Endothelial cell of umbilical vein (primary cell): ENCODE measurements at places on chromosomes 7 and 10.
A peak's percentile ranks its signal among the peaks of the same experiment; 100 is the strongest.

DNA sequence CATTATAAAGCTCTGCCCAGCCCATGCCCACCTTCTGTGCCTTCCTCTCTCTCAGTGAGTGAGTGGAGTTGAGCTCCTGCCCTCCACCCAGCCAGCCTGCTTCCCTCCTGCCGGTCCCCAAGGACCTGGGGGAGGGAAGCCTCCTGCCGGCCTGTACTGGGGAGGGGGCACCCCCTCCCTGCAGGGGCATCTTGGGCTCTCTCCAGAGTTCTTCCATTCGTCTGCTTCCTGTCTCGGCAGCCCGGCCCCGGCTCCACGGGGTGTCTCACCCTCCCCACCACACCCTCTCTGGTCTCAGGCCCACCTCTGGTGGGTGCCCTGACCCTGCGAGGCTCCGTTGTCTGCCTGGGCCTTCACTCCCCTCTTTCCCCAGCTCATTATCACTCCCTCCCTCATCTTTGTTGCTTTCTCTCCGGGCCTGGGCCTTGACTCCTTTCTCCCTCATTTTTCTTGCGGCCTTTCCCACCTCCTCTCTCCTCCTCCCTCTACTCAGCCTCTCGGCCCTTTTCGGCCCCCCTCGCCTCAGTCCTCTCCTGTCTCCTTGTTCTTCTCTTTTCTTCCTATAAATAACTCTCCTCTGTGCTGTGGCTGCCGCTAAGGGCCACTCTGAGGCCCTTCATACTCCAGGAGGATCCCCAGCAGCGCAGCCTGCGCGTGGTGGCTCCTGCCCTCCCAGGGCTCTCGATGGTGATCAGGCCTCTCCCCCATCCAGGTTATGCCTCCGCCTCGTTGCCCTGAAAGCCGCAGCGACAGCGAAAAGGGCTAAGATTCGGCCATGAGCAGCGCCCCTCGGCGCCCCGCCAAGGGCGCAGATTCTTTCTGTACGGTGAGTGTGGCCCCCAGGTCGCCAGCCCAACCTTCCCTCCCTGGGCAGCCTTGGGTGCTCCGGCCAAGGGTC, 2.1 kb downstream of the SLC4A2 start:
- no peak for DNase-seq

- no peak for DNase-seq
These were observed 31.6 kb downstream of the SLC16A12 start for GRCh38 chr10:89503652-89504370.

- DNase-seq = no peak
These were observed 270.3 kb upstream of the NEBL start for GRCh38 chr10:21167288-21168010.

- no peak for DNase-seq
These were observed 48.3 kb upstream of the SEPHS1 start for GRCh38 chr10:13396369-13396768.

- DNase-seq = no peak
These were observed 35.6 kb upstream of the GALNT17 start for GRCh38 chr7:71096351-71096750.

GRCh38 chr10:84292502-84292901, 35.9 kb upstream of the CCSER2 start:
- DNase-seq = no peak

- no peak for DNase-seq
These were observed 306.8 kb downstream of the XPNPEP1 start for GRCh38 chr10:109616359-109616980.

DNA sequence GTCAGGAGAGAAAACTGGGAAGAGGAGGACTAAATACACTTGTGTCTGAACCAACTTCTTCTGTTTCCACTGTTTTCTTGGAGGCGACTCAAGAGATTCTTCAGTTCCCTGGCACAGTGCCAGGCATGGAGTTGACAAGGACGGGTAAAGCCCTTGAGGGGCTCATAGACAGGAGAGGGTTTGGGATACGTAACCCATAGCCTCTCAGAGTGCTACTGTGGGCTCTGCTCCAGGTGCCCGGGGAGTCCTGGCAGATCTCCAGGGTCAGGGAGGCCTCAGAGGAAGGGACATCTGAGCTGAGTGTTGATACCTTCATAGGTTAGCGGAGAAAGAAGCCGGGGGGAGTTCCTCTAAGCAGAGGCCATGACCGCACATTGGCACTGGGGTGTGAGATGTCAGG, 42.0 kb downstream of the GALNT17 start:
- no peak for DNase-seq

- DNase-seq = no peak
These were observed 231.7 kb upstream of the CNTNAP2 start for GRCh38 chr7:145884716-145885514.

GRCh38 chr7:44603193-44603592, 3.2 kb upstream of the OGDH start:
- no peak for DNase-seq

- DNase-seq = peak; percentile 43
These were observed 346.7 kb upstream of the ANKRD30A start for GRCh38 chr10:36778651-36779050.
